Activated CD8-positive, alpha-beta T cell treated with anti-CD3 and anti-CD28 coated beads, Interleukin-2, amount 10 ng/mL, durations not matched to agents 7 days and 5 days (primary cell): ENCODE measurements at places on chromosomes 1 and 21. TPM values are rescaled to one million over a fixed set of nuclear protein-coding genes. Genes with fewer than 3 reads are reported as not detected.

The MROH9 gene
- not detected for total RNA-seq

The SLC45A3 gene
- 0.18 TPM for total RNA-seq

DNA sequence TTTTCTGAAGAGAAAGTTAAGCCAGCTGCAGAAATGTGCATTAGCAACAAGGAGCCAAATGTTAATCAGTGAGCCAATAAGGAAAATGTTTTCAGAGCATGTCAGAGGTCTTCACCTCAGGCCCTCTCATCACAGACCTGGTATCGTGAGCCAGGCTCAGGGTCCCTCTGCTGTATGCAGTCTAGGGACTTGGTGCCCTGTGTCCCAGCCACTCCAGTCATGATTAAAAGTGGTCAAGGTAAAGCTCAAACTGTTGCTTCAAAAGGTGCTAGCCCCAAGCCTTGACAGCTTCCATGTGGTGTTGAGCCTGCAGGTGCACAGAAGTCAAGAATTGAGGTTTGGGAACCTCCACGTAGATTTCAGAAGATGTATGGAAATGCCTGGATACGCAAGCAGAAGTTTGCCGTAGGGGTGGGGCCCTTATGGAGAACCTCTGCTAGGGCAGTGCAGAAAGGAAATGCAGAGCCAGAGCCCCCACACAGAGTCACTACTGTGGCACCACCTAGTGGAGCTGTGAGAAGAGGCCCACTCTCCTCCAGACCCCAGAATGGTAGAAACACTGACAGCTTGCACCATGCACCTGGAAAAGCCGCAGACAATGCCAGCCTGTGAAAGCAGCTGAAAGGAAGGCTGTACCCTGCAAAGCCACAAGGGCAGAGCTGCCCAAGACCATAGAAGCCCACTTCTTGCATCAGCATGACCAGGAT is 1128.7 kb downstream of the AMY1C start:
- no peaks in the 10 kb centered on the region for H3K27me3 ChIP-seq
- no peak overlapping the region for H3K27ac ChIP-seq
- no peak for DNase-seq
- no peaks in the 10 kb centered on the region for H3K36me3 ChIP-seq
- H3K4me3 ChIP-seq: no peak overlapping the region
- no peaks in the 10 kb centered on the region for H3K4me1 ChIP-seq

The PPIE gene
- 64.7 TPM for total RNA-seq

GRCh38 chr1:55214934-55215193 is 300 bp downstream of the USP24 start:
- peak overlapping the region; percentile 45 for H3K27ac ChIP-seq
- H3K27me3 ChIP-seq: no peaks in the 10 kb centered on the region
- peaks cover 19% of the 10 kb centered on the region for H3K36me3 ChIP-seq
- H3K4me1 ChIP-seq: peaks cover 64% of the 10 kb centered on the region

DNA sequence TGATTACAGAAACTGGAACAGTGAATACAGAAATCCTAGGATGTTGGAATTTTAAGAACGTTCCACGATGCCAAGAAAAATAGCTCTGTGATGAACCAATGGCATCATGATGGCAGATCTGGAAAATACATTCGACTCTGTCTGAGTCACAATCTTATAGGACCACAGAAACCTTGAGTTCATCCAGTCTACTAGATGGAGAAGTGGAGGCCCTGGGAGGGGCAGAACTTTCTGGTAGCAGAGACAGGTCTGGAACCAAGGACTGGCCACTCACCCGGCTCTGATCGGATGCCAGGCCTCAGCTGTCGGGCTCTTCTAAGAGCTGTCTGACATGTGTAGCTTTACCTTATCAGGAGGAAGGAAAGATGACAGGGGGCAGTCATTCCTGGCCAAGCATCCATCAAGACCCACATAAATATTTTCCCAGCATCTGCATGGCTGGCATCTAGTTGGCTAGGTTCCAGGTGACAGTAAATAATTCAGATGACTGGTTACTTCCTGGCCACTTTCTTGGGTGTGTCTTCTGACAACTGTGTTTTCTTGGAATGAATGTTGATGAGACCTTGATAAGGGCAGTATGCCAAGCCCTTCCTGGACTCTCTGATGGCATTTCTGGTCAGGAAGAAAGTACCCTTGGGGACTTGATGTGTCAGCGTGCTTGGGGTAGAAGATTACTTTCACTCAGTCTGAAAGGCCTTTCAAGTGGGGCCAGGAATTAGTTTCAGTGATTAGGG is 72.6 kb upstream of the TRABD2B start:
- H3K36me3 ChIP-seq: no peaks in the 10 kb centered on the region
- H3K27me3 ChIP-seq: no peaks in the 10 kb centered on the region
- H3K4me3 ChIP-seq: no peak overlapping the region
- no peaks in the 10 kb centered on the region for H3K4me1 ChIP-seq

The PRUNE1 gene
- total RNA-seq: 15.8 TPM
